Left cardiac atrium (tissue), 4 donors: ENCODE measurements at places on chromosomes 2 and 18.

DNA sequence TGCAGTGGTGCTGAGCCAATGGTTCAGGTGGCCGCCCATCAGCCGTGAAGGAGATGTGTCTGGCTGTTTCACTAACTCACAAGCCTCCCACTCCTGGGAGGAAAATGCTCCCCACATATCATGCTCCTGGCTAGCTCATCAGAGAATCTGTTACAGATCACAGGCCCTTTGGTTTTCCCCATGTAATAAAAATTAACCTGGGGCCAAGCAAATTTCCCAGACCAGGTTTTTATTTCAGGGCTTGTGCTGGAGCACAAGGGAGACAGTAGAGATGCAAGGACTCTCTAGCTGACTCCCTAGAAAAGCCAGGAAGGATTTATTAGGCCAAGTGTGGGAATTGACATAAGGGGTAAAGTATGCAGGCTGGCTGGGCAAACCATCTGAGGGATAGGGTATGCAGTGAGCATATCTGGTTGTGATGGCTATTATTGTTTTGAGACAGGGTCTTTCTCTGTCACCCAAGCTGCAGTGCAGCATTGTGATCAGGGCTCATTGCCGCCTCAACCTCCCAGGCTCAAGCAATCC, 40.6 kb upstream of the CCBE1 start:
- DNase-seq, result no peak

DNA sequence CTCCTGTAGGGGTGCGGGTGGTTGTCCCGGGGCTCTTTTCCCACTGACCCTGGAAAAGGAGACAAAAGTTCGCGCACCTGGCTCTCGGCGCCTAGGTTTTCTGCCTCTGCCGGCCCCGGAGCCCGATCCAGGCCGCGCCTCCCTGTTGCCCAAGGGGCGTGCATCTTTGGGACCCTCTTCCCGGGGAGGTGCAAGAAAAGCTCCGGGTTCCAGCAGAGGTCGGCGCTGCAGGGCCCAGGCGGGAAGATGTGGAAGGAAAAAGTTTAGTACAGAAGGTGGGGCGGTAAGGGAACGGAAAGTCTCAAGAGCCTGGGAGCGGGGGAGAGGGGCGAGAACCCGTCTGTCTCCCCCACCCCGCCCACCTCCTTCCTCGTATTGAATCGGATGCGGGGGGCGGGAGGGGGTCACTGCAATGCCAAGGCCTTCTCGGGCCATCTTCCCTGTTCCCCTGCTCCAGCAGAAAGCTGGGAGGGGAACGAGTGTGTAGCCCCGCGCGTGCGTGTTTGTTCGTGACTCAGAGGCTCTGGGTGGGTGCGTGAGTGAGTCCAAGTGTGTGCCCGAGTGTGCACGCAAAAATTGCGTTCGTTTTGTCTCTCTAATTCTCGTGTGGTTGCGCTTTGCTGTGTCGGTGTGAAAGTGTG, 6.3 kb upstream of the EN1 start:
- no peak for DNase-seq

DNA sequence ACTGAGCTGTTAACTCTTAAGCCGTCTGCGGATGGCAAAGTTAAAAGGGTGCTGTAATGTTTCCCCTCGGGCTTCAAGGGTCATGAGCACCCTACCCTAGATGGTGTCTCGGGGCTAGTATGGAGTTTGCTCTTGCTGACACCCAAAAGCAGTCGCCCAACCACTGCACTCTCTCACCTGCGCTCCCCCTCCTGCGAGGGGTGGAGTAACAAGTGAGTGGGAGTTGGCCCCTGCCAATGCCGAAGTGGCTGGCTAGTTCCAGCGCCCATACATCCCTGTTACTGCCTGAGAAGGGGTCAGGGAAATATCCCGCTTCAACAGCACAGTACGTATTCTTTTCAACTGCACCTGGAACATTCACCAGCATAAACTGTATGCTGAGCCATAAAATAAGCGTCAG, 47.5 kb downstream of the FAM117B start:
- DNase-seq, result no peak

- no peak for DNase-seq
These were observed 636.1 kb upstream of the KLHL29 start for GRCh38 chr2:22748909-22749308.

- no peak for DNase-seq
These were observed at the start of gene KCNG2 for GRCh38 chr18:79797518-79798345. TSS of gene KCNG2 (plus strand) at chr18:79797938. CDS start at chr18:79863668, 65,730 bp downstream.

GRCh38 chr2:45643543-45644542, 7.6 kb upstream of the PRKCE start:
- peak; percentile 70 for DNase-seq
